8988T (cell line): ENCODE measurements at places on chromosomes 16 and 17.

- DNase-seq: no peak
These were observed 18.9 kb upstream of the CYLD start for GRCh38 chr16:50722960-50723359.

DNA sequence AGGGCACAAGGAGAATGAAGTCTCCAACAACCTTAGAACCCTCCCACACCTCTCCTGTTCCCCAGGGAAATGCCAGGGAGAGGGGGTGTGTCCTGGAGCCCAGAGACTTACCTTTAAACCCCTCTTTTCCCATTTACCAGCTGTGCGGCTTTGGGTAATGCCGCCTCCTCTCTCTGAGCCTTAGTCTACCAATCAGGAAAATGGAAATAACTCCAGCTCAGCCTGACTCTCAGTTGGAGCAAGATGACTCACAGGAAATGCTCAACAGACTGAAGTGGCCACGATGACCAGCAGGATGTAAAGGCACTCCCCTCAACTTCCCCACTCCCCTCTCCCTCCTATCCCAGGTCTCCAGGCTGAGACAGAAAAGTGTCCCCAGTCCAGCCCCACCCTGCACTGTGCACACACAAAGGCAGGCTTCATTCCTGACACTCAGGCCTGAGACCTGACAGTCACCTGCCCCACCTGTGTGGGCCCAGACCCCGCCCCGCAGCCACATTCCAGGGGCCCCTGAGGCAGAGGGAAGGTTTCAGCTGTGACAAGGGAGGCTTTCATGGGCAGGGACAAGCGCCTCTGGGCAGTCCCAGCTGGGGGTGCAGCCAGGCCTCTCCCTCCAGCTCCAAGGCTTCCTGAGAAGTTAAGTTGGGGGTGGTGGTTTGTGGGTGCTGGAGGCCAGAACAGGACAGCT is 3.0 kb upstream of the KRT15 start:
- peak; percentile 61 for DNase-seq

DNA sequence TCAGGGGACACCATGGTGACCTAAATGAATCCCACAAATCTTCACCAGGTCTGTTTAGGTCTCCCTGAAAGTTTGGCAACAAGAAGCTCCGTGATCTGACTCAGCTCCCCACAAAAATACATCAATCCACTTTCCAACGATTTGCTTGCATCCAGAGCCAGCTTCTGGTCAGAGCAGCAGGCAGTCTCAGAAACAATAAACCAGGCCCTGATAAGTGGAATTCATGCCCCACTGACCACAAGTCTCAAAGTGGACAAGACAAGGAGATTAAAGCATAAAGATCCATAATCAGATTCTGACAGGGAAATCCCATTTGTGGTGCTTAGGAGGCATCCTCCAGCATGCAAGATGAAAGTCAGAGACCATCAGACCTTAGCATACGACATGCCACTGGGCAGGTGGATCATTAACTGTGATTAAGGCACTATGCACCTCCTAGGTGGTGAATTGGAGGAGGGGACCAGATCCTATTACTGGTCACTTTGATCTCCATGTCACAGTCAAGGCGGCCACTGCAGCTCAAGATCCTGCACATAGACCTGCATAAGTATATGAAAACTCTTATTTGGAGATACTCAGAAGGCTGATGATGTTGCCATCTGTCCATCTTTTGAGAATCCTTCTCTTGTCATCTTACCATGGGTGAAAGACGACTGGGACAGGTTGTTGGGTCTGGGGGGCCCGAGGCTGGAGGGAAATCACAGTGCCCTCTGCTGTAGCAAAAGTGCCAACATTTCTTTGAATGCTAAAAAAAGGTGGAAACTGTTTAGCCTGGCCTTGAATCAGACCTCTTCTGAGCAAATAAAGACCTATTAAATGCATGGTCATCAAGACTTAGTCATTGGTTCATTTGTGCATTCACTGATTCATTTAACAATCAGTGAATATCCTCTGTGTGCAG is 309.2 kb upstream of the CCL2 start:
- DNase-seq: no peak

DNA sequence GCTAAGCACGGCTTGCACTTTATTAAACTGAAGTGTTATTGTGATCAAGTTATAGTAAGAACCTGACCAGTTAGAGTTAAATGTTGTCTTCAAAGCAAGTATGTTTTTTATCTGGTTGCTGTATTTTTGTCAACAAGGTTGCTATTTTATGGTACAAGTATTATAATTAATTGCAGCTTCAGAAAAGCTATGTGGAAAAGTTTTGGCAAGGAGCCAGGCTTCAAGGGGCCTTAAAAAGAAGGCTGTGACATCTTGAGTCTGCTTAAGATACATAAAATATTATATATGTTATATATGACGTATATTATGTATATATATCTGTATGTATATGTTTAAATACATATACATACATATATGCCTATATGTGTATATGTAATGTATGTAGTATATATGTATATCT is 1461.2 kb upstream of the CDH8 start:
- no peak for DNase-seq
